ENCODE measurements at places on chromosomes 1 and 21.

GRCh38 chr1:38451541-38451993 lies 405.0 kb upstream of the POU3F1 start:
- peak; percentile 11 for DNase-seq

- no peak for DNase-seq
These were observed 76.0 kb upstream of the C1orf105 start for GRCh38 chr1:172344444-172344843.

GRCh38 chr1:231926340-231926739 lies 299.8 kb downstream of the DISC1 start:
- no peak for DNase-seq

GRCh38 chr1:24254783-24255182 lies 64.4 kb upstream of the GRHL3 start:
- DNase-seq: no peak

DNA sequence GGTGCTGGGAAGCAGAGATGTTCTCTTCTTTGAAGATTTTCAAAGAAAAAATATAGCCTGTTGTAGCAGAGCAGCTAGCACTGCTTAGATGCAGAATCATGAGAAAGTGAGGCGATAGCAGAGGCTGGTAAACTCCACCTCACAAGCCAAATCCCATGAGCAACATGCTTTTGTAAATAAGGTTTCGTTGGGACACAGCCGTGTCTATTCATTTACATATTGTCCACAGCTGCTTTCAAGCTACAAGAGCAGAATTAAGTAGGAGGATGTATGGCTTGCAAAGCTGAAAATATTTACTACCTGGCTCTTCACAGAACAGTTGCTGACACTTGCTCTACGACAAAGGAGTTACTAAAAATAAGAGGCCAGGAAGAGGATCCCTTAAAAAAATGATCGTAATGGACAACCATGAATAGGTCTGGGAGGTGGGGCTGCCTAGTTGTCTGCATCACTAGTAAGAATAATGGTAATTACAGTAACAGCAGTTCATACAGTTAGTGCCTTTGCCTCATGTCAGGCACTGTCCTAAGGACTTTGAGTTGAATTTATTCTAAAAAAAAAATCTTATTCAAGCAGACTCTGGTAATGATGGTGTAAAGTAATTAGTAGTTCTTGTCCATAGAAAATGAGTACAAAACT lies 622.0 kb downstream of the KIF26B start:
- DNase-seq: no peak

All from adrenal gland (tissue), 19 donors.